ENCODE measurements at places on chromosomes 5 and 9. TPM values are rescaled to one million over a fixed set of nuclear protein-coding genes. Genes with fewer than 3 reads are reported as not detected.

DNA sequence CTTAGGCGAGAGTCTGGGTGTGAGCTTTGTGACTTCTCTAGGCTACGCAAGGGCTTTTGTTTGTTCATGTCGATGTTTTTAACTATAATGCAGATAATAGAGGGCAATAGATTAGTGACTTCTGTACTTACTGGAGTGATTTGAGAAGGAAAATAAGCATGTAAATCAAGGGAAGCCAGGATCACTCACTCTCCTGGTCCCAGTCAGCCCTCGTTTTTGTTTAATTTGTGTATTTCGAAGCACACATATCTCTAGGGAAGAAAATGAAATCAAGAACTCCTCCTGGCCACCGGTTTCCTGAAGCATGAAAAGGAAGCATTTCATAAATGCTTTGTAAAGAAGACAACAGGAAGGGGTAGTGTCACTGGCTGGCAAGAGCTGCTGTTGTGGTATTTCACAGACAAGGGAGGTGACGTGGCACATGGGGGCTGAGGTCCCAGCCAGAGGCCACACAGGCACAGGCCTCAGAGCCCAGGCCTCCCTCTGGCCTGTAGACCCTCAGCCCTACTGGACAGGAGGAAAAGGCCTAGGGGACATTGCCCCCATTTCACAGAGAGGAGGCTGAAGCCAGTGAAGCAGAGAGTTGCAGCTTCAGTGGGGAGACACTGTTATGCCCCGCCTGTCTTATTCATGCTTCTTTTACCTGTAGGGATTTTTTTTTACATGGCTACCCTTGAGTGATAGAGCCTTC, 34.1 kb downstream of the IRF1 start:
- no peak for DNase-seq

DNA sequence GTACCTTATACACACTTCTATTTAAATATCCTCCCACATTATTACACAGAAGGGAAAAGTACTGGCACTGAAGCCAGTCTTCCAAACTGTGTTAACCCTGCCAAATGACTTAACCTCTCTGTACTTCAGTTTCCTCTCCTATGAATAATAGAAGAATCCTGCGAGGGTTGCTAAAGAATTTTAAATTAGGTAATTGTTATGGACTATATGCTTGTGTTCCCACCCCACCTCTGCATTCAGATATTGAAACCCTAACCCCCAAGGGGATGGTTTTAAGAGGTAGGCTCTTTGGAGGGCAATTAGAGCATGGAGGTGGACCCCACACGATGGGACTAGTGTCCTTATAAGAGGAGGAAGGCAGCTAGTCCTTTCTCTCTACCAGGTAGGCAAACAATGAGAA, 72.7 kb downstream of the TTLL11 start:
- no peak for DNase-seq

- no peak for DNase-seq
Measured at GRCh38 chr5:102591650-102592049, 92.8 kb upstream of the SLCO6A1 start.

DNA sequence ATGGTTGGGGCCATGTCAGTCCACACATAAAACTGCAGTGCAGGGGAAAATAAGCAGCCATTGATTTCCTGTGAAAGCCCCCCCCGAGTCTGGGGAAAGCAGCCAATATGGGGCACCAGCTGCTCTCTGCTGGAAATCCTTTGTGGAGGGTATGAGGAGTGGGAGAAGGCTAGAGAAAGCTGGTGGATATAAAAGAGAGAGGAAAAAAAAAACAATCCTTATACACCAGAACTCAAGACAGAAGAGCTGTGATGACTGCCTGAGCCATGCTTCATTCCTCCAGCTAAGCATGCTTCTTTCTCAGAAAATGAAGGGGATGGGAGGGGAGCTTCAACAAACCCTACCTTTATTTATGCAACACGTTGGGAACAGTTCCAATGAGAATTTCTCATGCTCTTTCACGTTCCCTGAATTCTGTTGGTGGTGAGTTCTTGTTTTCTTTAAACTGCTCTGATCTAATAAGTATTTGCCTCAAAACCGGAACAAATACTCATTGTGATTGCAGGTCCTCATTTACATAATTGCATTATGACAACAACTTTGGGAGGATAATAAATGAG, 688.0 kb upstream of the SEMA6A start:
- no peak for DNase-seq

- no peak for DNase-seq
Measured at GRCh38 chr9:123168586-123168985, 99.8 kb downstream of the STRBP start.

ARSI gene
- total RNA-seq: 17.6 TPM

FAM81B gene
- not detected for total RNA-seq

IFNB1 gene
- not detected for total RNA-seq

Measured in HepG2 (cell line).